Caco-2 (cell line): ENCODE measurements at places on chromosomes 2 and 18. TPM values are rescaled to one million over a fixed set of nuclear protein-coding genes. Genes with fewer than 3 reads are reported as not detected.

GRCh38 chr2:114553027-114553426, 110.6 kb downstream of the DPP10 start:
- no peak for DNase-seq

- DNase-seq = no peak
Observed at GRCh38 chr2:127154396-127154795, 47.4 kb upstream of the BIN1 start.

- DNase-seq = no peak
Observed at GRCh38 chr2:38146275-38146906, 70.4 kb upstream of the CYP1B1 start.

TMEM37 gene
- 13.8 and 15.8 TPM in 2 replicates for total RNA-seq

CAPN13 gene
- 2.1 and 3.3 TPM in 2 replicates for total RNA-seq
